ENCODE measurements at places on chromosomes 6 and 20.

DNA sequence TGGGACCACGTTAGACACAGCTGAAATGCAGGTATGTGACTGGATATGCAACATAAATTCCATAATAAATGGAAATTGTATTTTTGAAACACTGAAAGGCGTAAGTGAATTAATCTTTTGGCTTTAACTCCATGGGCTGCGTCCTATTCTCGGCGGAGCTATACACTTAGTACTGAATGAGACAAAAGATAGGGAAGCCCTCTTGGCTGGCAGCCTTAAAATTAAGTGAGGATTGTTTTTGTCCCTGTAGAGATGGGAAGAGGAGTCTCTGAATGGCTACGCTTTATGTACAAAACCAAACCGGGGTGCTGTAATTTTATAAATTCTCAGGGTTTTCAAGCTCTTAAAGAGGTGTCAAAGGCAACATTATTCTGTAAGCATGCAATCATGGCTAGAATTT lies 429.8 kb downstream of the QKI start:
- no peak for DNase-seq

- DNase-seq = no peak
These were observed 182.7 kb downstream of the ADAT2 start for GRCh38 chr6:143267760-143268159.

- peak; percentile 8 for DNase-seq
These were observed 150.3 kb downstream of the OTOR start for GRCh38 chr20:16898433-16898832.

DNA sequence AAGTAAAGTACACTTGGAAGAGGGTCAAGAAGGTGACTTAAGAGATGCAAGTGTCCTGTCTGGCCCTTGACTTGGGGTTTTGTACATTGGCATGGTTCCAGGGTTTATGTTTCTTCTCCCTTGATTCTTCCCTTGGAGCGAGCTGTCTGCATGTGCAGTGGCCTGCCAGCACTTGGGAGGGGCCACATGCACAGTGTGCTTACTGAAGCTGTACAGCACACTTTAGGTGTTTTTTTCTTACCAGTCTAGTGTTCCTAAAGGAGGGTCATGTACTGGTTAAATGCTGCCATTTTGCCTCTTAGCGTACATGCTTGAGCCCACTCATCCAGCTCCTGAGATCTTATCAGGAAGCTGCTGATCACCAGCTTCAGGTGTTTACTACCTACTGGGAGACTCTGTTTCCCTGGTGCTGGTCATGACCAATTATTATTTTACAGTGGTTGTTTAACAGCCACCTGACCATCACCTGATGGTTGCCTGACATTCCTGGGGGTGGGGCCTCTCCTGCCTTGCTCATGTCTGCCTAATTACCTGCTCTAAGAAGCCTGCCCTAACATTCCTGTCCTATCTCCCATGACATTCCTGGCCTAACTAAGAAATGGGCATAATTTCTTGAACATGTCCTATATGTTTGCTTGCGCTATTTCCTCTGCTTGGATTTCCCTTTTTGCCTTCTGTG lies 182.9 kb downstream of the MCHR2 start:
- no peak for DNase-seq

GRCh38 chr20:20562507-20562906 lies 149.9 kb downstream of the RALGAPA2 start:
- no peak for DNase-seq

GRCh38 chr20:5829241-5829809 lies 79.1 kb downstream of the SHLD1 start:
- DNase-seq = no peak

DNA sequence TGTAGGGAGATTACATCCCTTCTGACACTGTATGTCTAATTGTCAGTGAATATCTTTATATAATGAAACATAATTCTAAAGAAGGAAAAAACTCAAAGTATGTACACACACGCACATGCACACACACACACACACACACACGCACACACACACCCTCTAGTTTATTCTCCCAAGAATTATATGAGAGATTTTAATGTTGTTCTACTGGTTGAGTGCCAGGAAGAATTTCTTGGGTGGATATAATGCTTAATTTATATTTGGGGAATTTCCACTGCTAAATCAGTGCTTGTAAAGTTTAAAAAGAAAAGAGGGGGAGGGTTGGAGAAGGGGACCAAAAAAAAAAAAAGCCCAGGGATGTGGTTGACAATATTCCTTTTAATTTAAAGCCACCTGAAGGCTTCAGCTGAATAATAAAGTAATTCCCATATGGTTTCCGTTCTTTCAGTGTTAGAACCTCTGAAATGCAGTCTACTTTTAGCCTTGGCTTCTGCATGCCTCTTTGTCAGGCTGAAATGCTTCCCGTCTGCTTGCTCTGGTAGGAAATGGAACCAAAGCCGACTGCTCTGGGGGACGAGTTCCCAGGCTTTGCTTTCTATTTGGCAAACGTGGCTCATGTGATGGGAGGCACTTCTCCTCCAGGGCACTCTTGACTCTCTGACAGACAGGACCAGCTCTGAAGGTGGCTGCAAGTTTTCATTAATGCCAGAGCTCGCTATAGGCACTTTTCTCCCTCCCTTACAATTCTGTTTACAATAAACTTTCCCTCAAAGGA lies 225.4 kb downstream of the PRL start:
- DNase-seq = peak; percentile 76

DNA sequence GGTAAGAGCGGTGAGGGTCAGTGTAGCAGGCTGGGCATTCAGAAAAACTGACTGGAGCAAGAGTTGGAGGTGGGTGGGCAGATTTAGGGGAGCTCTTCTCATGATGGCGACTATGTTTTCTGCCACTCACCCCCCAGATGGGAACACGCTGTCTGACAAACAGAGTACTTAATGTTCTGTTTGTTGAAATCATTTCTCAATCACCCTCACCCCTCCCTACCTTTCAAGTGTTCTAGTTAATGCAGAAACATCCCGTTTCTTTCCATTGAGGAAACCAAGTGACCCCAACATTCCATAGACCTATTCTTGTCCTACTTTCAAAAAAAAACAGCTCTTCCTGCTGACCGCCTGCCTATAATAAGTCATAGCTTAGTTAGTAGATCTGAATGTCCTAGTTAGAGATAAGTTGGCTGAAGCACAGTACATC lies 132.5 kb upstream of the NEDD9 start:
- DNase-seq = peak; percentile 97
